ENCODE measurements at places on chromosomes 5 and 9.

DNA sequence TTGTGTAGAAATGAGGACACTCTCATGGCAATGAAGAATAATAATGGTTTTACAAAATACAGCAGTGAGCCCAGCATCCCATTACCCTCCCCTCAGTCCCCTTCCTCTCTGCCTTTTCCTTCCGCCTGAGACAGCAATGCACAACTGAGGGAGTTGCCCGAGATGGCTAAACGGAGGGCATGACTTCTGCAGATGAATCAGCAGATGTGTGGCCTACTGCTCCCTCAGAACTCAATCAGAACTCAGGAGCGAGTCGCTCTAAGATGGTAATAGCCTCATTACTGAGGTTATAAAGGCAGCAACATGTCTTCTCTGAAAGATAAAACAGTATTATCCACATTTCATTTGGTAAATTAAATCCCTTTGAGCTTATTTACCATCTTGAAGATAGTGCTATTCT lies 326.6 kb downstream of the ENC1 start:
- H3K4me1 ChIP-seq: no peaks in the 10 kb centered on the region
- no peak overlapping the region for H3K27ac ChIP-seq
- H3K4me3 ChIP-seq: no peak overlapping the region
- peaks cover 7% of the 10 kb centered on the region for H3K27me3 ChIP-seq
- no peak for DNase-seq

GRCh38 chr5:68961762-68962161 lies 132.1 kb upstream of the SLC30A5 start:
- no peaks in the 10 kb centered on the region for H3K36me3 ChIP-seq
- peaks cover 2% of the 10 kb centered on the region for H3K27me3 ChIP-seq
- H3K4me1 ChIP-seq: no peaks in the 10 kb centered on the region

GRCh38 chr9:114664181-114664580 lies 6.6 kb upstream of the TEX53 start:
- no peak for DNase-seq
- H3K4me1 ChIP-seq: no peaks in the 10 kb centered on the region
- no peak overlapping the region for H3K4me3 ChIP-seq
- no peak overlapping the region for H3K27ac ChIP-seq
- peaks cover 12% of the 10 kb centered on the region for H3K27me3 ChIP-seq

GRCh38 chr9:3508078-3508431 lies 17.7 kb downstream of the RFX3 start:
- DNase-seq: no peak
- H3K27ac ChIP-seq: no peak overlapping the region

DNA sequence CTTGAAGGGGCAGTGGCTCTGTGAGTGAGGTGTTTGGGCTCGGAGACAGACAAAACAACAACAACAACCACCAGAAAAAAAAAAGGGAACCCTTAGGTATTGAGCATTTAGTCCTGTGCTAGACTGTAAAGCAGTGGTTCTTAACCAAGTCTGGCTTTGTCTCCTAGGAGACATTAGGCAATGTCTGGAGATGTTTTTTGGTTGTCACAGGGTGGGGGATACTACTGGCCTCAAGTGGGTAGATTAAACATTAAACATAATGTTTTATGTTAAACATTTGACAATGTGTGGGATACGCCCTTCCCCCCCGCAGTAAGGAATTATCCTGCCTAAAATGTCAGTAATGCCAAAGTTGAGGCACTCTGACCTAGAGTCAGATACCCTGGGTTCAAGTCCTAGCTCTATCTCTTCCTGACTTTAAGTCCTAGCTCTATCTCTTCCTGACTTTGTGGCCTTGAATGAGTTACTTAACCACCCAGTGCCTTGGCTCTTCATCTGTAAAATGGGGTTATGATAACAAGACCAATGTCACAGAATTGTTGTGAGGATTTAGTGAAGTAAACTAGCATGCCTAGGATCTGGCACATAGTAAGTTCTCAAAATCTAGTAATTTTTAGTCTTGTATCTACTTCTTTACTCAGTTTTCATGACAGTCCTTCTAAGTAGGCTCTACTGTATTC lies 1.8 kb downstream of the TRIM32 start:
- peaks cover 56% of the 10 kb centered on the region for H3K4me1 ChIP-seq
- no peaks in the 10 kb centered on the region for H3K27me3 ChIP-seq
- DNase-seq: no peak
- peaks cover 15% of the 10 kb centered on the region for H3K36me3 ChIP-seq

- no peak for DNase-seq
- peaks cover 31% of the 10 kb centered on the region for H3K27me3 ChIP-seq
- H3K36me3 ChIP-seq: no peaks in the 10 kb centered on the region
- H3K4me3 ChIP-seq: no peak overlapping the region
Measured at GRCh38 chr5:66739951-66740350, 143.8 kb downstream of the MAST4 start.

- H3K27ac ChIP-seq: no peak overlapping the region
- H3K36me3 ChIP-seq: peaks cover 2% of the 10 kb centered on the region
- DNase-seq: no peak
Measured at GRCh38 chr5:801472-801871, 16.9 kb upstream of the ZDHHC11B start.

DNA sequence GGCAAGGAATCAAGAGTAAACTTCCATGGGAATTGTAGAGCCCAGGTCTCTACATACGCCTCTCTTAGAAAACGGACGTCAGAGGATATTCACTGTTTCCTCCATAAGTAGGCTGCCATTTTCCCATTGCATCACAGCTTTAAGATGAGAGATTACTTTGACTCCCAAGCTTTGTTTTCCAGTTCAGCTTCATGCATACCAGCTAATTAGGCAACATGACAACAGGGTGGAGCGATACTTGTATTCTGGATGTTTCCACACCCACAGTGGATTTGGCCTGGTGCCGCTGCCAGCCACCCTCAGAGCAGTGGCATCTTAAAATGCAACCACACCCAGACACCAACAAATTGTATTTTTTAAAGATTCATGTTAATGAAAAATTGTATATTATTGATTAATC lies 20.9 kb upstream of the SPINK5 start:
- H3K27me3 ChIP-seq: no peaks in the 10 kb centered on the region
- H3K27ac ChIP-seq: no peak overlapping the region
- no peaks in the 10 kb centered on the region for H3K36me3 ChIP-seq

DNA sequence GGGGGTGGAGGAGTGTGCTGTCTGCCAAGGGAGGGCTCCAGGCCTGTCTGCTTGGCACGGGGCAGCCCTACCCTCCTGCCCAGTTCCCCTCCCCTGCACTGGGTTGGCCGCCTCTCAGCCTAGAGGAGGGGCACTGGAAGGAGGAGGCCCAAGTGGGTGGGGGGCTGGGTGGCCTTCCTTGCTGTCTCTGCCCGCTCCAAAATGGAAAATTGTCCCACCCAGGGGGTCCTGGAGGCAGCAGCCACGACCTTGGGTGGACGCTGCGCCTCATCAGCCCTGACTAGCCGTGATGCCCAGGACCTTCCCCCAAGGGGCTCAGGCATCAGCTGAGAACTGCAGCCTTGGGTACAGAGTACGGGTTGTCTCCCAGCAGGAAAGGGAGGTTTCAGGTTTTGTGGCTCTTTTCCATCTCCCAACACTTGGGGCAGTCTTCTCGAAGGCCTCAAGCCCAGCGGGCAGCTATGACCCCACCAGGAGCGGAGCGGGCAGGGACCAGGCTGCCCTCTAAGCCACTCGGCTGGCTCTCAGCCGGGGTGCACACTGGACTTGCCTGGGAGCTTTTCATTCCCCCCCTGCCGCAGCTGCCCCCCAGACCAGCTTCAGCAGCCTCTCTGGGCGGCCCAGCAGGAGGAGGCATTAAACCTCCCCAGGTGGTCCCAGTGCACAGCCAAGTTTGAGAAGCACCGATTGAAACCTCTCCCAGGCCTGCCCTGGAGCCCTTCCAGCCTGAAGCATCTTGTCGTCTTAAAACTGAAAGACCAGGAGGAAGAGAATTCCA lies 20.6 kb downstream of the NTNG2 start:
- DNase-seq: no peak
- H3K27ac ChIP-seq: no peak overlapping the region
- no peaks in the 10 kb centered on the region for H3K4me1 ChIP-seq
- peaks cover 24% of the 10 kb centered on the region for H3K27me3 ChIP-seq
- H3K36me3 ChIP-seq: no peaks in the 10 kb centered on the region

- H3K27me3 ChIP-seq: no peaks in the 10 kb centered on the region
- H3K36me3 ChIP-seq: peaks cover 4% of the 10 kb centered on the region
- no peak overlapping the region for H3K4me3 ChIP-seq
- H3K27ac ChIP-seq: no peak overlapping the region
- no peak for DNase-seq
Measured at GRCh38 chr9:120383611-120383998, 196.4 kb downstream of the CDK5RAP2 start.

GRCh38 chr9:100474082-100474923 lies 1.4 kb downstream of the TMEFF1 start:
- no peaks in the 10 kb centered on the region for H3K36me3 ChIP-seq
- H3K4me3 ChIP-seq: peak overlapping the region; percentile 21
- H3K4me1 ChIP-seq: peaks cover 5% of the 10 kb centered on the region
- peaks cover 35% of the 10 kb centered on the region for H3K27me3 ChIP-seq
- no peak for DNase-seq

- H3K27ac ChIP-seq: no peak overlapping the region
- H3K36me3 ChIP-seq: no peaks in the 10 kb centered on the region
- H3K4me3 ChIP-seq: no peak overlapping the region
- peaks cover 73% of the 10 kb centered on the region for H3K27me3 ChIP-seq
Measured at GRCh38 chr5:73174100-73174815, 1.3 kb downstream of the TMEM174 start.

GRCh38 chr5:15807871-15808270 lies 307.9 kb downstream of the FBXL7 start:
- no peaks in the 10 kb centered on the region for H3K27me3 ChIP-seq
- DNase-seq: no peak
- H3K4me3 ChIP-seq: no peak overlapping the region
- no peak overlapping the region for H3K27ac ChIP-seq
- H3K4me1 ChIP-seq: no peaks in the 10 kb centered on the region

GRCh38 chr9:107308461-107308860 lies 25.4 kb downstream of the RAD23B start:
- no peak overlapping the region for H3K4me3 ChIP-seq
- no peak overlapping the region for H3K27ac ChIP-seq
- H3K27me3 ChIP-seq: no peaks in the 10 kb centered on the region

GRCh38 chr5:68555907-68556681 lies 340.5 kb downstream of the PIK3R1 start:
- no peak for DNase-seq
- peaks cover 3% of the 10 kb centered on the region for H3K27me3 ChIP-seq
- no peaks in the 10 kb centered on the region for H3K36me3 ChIP-seq
- no peaks in the 10 kb centered on the region for H3K4me1 ChIP-seq
- H3K4me3 ChIP-seq: no peak overlapping the region

- no peak for DNase-seq
- no peak overlapping the region for H3K27ac ChIP-seq
- H3K4me3 ChIP-seq: no peak overlapping the region
- H3K36me3 ChIP-seq: peaks cover 78% of the 10 kb centered on the region
Measured at GRCh38 chr5:6749026-6749716, 35.9 kb downstream of the TENT4A start.

- no peak overlapping the region for H3K4me3 ChIP-seq
- H3K27ac ChIP-seq: no peak overlapping the region
- H3K36me3 ChIP-seq: no peaks in the 10 kb centered on the region
- DNase-seq: no peak
Measured at GRCh38 chr9:115883467-115884329, 269.9 kb upstream of the PAPPA start.

GRCh38 chr9:133892193-133892920 lies 99.8 kb downstream of the VAV2 start:
- no peak overlapping the region for H3K27ac ChIP-seq
- H3K36me3 ChIP-seq: no peaks in the 10 kb centered on the region
- H3K4me1 ChIP-seq: no peaks in the 10 kb centered on the region
- DNase-seq: no peak

DNA sequence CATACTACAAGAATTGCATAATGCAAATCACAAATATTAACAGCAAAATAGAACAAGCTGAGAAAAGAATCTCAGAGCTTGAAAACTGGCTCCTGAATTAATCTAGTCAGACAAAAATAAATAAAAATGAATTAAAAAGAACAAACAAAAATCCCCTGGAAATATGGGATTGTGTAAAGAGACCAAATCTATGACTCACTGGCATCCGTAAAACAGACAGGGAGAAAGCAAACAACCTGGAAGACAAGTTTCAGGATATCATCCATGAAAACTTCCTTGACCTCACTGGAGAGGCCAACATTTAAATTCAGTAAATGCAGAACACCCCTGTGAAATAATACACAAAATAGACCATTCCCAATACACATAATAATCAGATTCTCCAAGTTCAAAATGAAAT lies 229.3 kb upstream of the CTNND2 start:
- DNase-seq: no peak
- no peak overlapping the region for H3K27ac ChIP-seq
- H3K4me1 ChIP-seq: no peaks in the 10 kb centered on the region
- H3K4me3 ChIP-seq: no peak overlapping the region
- no peaks in the 10 kb centered on the region for H3K27me3 ChIP-seq

GRCh38 chr5:9437741-9438240 lies 108.1 kb downstream of the SEMA5A start:
- H3K4me3 ChIP-seq: no peak overlapping the region
- no peaks in the 10 kb centered on the region for H3K4me1 ChIP-seq
- no peak for DNase-seq
- no peaks in the 10 kb centered on the region for H3K27me3 ChIP-seq
- no peaks in the 10 kb centered on the region for H3K36me3 ChIP-seq
- H3K27ac ChIP-seq: no peak overlapping the region

DNA sequence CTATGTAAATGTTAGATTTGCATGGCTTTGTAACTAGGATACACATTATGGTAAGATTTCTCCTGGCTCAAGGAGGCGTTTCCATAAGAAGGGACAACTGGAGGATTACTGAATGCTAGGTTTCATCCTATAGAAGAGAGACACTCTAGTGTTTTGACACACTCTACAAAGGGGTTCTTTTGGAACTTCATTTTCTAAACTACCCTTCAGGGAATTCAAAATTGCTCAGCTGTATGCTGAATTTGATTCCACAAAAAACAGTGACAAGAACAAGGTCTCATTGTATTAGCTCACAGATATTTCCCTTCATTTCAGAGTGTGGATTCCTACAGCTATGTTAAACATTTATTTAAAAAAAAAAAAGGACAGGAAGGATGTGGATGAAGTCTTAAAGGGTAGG lies 151.7 kb downstream of the PPP2R2B start:
- H3K27ac ChIP-seq: no peak overlapping the region
- peaks cover 5% of the 10 kb centered on the region for H3K36me3 ChIP-seq
- no peaks in the 10 kb centered on the region for H3K4me1 ChIP-seq
- H3K4me3 ChIP-seq: no peak overlapping the region

GRCh38 chr9:137224830-137225694 lies at the start of gene CYSRT1:
Gene CYSRT1 (plus strand): TSS chr9:137225174. CDS start chr9:137225622, 448 bp downstream.
- DNase-seq: peak; percentile 69
- peak within 1 kb of the TSS; percentile 74 for H3K4me3 ChIP-seq
- no peaks in the 10 kb centered on the region for H3K36me3 ChIP-seq
- H3K27me3 ChIP-seq: no peaks in the 10 kb centered on the region
- H3K27ac ChIP-seq: peak within 1 kb of the TSS; percentile 79

DNA sequence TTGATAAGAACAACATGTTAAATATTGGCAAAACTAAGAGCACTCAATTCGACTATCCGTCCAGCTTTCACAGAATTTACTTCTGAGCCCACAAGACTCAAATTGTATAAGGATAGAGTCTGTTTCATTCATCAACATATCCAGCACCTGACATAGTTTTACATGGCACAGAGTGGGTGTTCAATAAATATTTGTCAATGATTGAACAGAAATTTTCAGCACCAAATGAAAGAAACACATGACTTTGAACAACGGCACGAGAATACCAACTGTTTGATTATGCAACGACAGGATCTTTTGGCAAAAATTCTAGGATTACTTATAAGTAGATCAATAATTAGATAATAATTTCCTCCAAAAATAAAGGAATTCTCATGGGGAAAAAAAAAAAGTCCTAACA lies 41.8 kb downstream of the SKP2 start:
- H3K36me3 ChIP-seq: peaks cover 51% of the 10 kb centered on the region
- H3K27ac ChIP-seq: no peak overlapping the region
- no peak overlapping the region for H3K4me3 ChIP-seq

Measured in activated CD4-positive, alpha-beta memory T cell treated with anti-CD3 and anti-CD28 coated beads, Interleukin-2, amount 10 ng/mL, durations not matched to agents 7 days and 5 days (primary cell).